PC-9 (cell line): ENCODE measurements at places on chromosomes 7 and 10. TPM values are rescaled to one million over a fixed set of nuclear protein-coding genes. Genes with fewer than 3 reads are reported as not detected.

DNA sequence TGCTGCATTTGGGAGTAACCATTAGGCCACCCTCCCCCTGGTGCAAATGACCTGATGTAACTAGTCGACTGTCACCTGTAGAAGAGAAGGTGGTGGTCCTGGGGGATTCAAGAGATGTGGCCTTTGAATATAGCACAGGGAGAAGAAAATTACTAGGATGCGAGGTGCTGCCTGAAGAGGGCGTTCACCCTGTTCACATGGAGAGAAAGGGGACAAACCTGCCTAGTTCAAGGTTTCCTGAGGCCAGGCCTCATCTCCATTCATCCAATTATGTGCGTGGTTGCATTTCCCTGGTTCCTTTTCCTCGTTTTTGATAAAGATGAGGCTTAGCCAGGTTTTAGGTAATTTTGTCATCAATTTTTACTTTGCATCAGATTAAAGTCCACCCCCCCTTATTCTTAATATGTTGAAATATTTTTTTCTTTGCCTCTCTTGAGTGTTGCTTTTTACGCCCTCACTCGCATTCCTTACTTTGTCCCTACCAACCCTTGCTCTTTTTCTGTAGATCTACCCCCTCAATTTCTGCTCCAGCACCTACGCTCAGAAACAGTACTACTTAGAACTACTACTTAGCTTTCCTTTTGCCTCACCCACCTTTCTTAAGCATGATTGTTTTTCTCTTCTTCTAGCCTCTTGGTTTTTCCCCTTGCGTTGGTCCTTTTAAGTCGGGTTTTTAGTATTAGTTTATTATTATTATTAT lies 13.7 kb downstream of the CLCN1 start:
- no peak for DNase-seq

GRCh38 chr7:47335557-47336471 lies 246.1 kb downstream of the TNS3 start:
- DNase-seq, result no peak

Gene UTF1
- total RNA-seq, result not detected in 2 replicates

Gene SPDYE2
- not detected in 2 replicates for total RNA-seq

DNA sequence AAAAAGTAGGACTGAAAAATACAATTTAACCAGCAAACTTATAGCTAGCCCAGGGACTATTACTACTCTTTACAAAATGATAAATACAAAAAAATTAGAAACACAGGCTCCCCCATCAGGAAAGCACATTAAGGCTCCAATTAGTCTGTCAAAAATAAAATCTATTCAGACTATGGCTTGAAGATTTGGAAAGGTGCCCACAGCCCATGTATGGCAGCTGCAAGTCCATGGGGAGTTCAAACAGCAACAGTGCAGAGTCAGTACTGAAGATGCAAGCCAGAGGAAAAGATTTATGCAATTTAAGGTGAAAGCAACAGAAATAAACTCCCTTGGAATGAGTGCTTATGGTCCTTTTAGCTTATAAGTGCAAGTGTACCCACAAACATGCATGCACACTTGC lies 29.7 kb downstream of the IMMP2L start:
- no peak for DNase-seq

GRCh38 chr7:325051-325798 lies 35.3 kb downstream of the FOXL3 start:
- no peak for DNase-seq

DNA sequence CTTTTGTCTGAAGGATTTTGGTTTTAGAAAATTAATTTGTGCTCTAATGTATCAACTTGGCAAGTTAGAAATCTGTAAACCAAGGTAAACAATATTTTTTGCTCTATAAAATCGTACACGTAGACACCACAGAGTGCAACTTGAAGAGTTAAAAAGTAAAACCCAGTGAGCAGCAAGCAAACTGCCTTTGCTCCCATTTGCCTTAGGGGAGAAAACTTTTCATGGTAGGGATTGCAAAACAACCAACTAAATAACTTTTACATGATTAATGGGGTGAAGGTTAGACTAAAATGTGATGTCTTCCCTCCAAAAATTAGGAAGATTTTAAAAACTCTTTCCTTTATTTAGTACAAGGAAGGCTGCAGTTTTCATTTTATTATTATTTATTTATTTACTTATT lies 224.2 kb upstream of the LYZL1 start:
- DNase-seq, result peak; percentile 9

Gene CHST15
- 23.8 and 24.6 TPM in 2 replicates for total RNA-seq

Gene ZDHHC16
- total RNA-seq, result 29.1 and 29.6 TPM in 2 replicates

GRCh38 chr10:30784897-30785605 lies 155.5 kb upstream of the LYZL2 start:
- DNase-seq, result peak; percentile 35

DNA sequence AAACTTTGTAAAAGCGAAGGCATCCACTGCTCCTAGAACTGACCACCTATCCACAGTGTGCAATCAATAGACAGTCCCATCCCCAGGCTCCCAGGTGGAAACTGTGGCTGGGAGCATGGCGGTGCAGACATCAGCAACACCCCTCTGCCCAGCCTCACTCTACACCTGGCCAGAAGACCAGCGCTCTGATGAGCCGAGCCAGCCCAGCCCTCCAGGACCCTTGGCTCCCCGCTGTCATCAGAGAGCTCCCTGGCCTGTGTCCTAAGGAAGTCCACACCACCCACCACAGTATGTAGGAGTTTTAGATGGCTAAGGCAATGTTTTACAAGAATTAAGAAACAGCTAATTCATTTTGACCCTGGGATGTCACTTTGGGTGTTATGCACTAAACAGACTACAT lies 81.0 kb downstream of the VOPP1 start:
- no peak for DNase-seq

- DNase-seq, result no peak
Observed at GRCh38 chr10:121921238-121921931, 6.4 kb downstream of the ATE1 start.

Gene EPHB6
- total RNA-seq, result 39.2 and 72.9 TPM in 2 replicates

DNA sequence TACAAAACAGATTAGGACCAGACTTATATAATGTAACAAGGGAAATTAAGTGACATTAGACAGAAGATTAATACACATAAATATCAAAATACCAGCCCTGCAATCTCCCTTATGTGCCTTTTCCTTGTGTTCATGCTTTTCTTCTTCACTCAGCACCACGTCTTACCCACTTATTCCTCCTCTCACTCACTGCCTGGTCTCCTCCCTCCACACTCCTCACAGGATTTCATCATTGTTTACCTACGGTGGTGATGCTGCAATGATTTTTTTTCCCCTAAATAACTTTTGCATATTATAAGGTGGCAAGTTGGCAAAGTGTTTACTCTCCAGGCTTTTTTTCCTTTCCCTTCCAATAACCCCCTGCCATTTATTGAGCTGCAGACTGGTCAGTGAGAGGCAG lies 203.2 kb downstream of the PCLO start:
- no peak for DNase-seq

DNA sequence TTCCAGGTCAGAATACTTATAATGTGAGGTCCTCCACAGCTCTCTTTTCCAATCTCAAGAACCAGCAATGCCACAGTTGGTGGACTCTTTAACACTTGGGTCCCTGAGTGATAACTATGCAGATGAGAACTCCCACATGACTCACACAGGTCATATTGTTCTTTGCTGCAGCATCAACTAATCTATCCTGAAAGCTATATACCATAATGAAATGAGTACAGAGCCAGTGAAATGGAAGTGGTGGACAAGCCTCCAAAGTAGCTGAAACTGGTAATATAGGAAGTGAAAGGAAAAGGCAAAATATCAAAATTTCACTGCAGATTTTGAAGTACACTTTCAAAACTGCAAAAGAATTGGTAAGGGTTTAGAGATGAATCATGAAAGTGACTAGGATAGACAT lies 45.6 kb downstream of the SORCS1 start:
- no peak for DNase-seq

Gene NRG3
- not detected in 2 replicates for total RNA-seq

DNA sequence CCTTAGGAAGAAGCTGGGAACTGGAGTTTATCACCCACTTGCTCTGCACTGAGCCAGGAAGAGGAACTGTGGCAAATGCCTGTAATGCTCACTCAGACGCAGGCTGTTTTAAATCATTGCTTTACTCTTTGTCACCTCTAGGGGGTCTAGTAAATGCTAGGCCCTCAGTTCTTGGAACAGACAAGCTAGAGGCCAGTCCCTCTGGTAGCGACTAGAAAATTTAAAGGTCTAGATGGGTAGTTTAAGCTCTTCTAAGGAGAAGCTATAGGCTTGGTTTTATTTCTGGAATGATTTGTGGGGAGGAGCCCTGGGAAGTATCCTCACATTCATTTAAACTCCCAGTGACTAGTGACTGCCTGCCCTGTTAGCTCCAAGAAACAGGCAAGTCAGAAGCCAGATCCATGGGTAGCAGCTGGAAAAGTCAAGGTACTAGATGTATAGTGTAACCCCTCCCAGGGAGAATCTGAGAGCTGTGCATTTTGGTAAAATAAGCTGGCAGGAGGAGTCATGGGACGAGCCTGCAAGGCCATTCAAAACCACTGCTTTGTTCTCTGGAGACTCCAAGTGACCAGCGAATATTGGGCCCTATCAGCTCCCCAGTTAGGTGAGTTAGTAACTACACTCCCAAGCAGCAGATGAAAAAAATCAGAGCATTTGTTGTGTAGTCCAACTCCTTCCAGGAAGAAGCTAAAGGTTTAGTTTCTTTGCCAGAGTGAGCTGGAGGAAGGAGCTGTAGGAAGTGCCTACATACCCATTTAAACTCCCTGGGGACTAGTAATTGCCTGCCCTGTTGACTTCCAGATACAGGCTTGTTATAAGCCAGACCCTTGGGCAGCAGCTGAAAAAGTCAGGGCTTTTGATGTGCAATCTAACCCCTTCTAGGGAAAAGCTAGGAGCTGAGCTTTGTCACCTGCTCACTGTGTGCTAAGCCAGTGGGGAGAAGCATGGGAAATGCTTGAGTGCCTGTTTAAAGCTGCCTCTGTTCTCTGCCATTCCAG lies 68.9 kb downstream of the DYNC1I1 start:
- no peak for DNase-seq

DNA sequence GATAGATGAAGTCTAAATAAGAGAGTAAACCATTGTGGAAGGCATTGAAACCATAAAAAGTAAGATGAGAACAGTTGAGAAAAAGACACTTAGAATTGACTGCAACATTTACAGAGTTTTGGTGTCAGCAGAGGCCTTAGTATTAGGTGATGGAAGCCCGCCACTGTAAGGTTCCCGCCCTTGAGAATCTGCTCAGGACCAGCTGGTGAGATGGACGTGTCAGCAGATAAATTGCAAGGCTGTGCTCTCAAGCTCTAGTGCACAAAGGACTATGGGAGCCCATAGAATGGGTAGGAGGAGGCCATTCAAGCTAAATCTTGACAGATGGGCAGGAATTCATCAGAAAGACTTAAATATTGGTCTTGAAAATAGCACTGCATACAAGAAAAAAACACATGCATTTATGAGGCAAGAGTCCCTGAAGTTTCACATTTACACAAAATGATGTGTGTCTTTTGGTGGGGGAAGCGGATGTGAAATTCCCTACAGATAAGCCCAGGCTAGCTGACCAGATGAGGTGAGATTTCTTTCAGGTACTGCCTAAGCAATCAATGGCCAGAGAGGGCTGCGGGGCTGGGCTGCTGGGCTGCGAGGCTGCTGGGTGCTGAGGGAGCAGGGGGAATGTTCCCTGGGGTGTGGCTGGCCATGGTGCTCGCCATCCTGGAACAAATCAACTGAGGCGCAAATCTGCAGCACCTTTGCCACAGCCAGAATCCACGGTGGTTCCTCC lies 42.5 kb downstream of the SYPL1 start:
- no peak for DNase-seq

- peak; percentile 43 for DNase-seq
Observed at GRCh38 chr10:122276611-122277208, 5.6 kb downstream of the BTBD16 start.

Gene GRM8
- not detected in 2 replicates for total RNA-seq

- peak; percentile 33 for DNase-seq
Observed at GRCh38 chr10:13894412-13895093, 307.8 kb downstream of the PRPF18 start.

GRCh38 chr7:95811846-95812445 lies 39.6 kb downstream of the DYNC1I1 start:
- DNase-seq, result no peak
